GM06990 (cell line): ENCODE measurements at places on chromosomes 7 and 10.

- no peak for DNase-seq
Observed at GRCh38 chr10:86779220-86780017, 23.0 kb downstream of the BMPR1A start.

- no peak for DNase-seq
Observed at GRCh38 chr7:67678419-67678818, 681.8 kb downstream of the TYW1 start.

DNA sequence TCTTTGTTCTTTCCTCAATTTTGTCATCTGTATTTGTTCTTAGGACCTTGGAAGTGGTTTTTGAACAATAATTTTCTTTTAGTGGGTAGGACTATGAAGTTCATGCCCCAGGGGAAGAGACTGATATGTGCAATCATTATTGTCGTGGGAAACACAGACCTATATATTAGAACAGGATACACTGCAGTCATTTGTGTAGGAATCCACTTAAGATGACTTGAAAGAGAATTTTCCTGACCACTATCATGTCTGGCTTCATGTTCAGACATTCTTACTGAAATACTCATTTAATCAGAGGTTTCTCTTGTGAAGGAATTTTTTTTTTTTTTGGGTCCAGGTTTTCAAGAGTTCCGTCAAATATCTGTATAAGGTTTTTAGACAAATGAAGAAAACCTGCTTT, 163.6 kb downstream of the SUGCT start:
- DNase-seq = no peak

GRCh38 chr7:22238354-22239311, 118.3 kb downstream of the RAPGEF5 start:
- no peak for DNase-seq

DNA sequence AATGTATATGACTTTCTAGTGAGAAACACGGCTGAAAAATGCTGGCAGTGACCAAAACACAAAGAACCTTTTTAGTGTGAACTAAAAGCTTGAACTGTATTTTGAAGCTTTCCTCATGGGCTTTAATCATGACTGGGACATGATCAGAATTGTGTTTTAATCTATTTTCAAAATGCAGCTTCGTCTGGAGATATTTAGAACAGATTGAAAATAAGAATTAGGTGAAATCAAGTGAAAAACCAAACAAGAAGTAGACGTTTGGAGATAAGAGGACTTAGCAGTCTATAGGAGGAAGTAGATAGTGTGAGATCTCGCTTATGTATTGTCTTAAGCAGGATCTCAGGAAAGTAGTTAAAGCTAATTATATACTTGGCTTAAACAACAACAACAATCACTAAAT, 865.4 kb upstream of the MBL2 start:
- DNase-seq = no peak

DNA sequence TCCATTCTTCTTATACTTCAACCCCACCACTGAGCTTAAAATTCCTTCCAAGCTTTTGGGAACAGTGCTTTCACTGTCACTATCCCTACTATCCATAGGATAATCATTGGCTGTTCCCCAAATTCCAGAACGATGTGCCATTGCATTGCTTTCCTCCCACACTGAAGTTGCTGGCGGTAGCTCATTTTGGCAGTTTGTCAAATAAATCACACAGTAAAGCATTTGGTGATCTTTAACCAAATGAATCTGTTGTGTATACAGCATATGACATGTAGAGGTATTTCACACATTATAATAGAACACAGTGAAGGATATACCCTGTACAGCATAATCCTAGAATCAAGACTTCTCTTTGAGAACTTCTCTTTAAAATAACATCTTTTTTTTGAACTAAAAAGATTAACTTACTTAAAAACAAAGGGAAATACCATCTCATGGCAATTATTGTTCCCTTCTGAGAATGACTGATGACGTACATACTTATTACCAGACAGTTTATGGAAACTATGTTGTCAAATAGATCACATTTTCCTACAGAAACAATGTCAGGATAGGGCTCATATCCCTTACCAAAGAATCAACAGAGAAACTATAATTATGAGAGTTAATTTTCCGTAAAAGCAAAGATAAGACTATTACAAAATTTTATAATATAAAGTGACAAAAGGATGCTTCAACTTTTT, 93.6 kb downstream of the CTNNA3 start:
- DNase-seq = no peak
